ENCODE measurements at places on chromosomes 1 and 21. TPM values are rescaled to one million over a fixed set of nuclear protein-coding genes. Genes with fewer than 3 reads are reported as not detected.

GRCh38 chr1:41461790-41462679 is 22.4 kb downstream of the EDN2 start:
- DNase-seq: no peak

C1orf198 gene
- total RNA-seq: 45.3 TPM

- no peak for DNase-seq
Measured at GRCh38 chr1:96538111-96538641, 183.4 kb upstream of the PTBP2 start.

GRCh38 chr1:79113836-79114235 is 107.3 kb upstream of the ADGRL4 start:
- no peak for DNase-seq

DNA sequence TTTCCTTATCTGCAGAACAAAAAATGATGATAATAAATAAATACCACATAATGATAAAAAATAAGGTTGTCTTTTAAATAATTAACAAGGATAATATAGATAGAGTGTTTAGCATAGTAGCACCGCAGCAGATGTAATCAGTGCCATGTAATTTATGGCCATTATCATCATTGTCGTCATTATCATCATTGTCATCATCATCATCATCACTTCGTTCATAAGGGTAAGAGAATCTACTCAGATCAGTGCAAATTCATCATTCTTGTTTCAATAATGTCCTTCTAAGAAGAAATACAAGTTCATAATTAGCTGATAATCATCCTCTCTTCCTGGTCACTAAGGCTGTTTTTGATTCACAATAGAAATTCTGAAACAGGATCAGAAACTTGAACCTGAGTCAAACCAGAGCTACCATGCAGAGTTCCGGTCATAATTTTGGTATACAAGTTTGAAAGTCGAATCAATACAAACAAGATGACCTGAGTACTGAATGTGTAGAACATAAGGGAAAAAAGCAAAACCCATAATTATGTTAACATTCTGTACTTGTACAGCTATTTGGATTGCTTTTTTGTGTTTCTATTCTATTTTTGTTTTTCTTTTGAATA is 172.0 kb downstream of the LRRC40 start:
- DNase-seq: no peak

- no peak for DNase-seq
Measured at GRCh38 chr1:155776414-155776813, 80.6 kb downstream of the GON4L start.

DNA sequence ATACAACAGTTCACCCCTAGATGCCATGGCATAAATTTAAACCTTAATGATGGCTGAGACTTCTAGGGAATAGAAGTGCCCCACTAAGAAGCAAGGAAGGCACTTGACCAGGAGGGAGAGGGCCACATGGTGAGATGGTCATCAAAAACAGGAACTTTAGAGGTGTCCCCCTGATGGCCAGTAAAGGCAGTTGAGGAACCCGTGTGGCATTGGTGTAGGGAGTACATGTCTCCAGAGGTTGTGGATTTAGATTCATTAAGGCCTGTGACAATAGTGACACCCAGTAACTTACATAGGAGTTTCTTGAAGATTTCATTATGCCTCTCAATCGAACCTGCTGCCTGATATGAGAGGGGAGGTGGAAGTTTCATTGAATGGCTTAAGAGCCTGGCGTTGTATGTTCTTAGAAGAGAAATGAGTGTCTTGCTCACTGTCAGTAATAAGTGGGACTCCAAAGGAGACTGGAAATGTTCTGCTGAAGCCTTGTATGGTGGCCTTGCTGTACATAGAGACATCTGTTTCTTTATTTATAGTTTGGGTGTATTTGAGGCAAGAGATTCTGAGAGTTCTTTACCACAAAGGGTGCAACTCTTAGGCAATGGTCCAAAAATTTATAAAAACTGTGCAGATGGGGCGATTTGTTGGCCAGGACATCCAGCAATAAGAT is 27.9 kb downstream of the EDARADD start:
- no peak for DNase-seq

GRCh38 chr1:67214420-67215174 is 48.3 kb downstream of the IL23R start:
- no peak for DNase-seq

All from H1 (cell line).